GM12878 (cell line): ENCODE measurements at places on chromosomes 6 and 20. TPM values are rescaled to one million over a fixed set of nuclear protein-coding genes. Genes with fewer than 3 reads are reported as not detected.

- DNase-seq: no peak
Measured at GRCh38 chr6:170152124-170152926, 138.6 kb downstream of the DLL1 start.

GRCh38 chr6:1412901-1413300 lies 23.5 kb downstream of the FOXF2 start:
- no peak for DNase-seq

Gene SLC12A5
- 0.83 and 1.0 TPM in 2 replicates for polyA plus RNA-seq

Gene BPI
- not detected in 2 replicates for polyA plus RNA-seq
